ENCODE measurements at places on chromosomes 6 and 20. TPM values are rescaled to one million over a fixed set of nuclear protein-coding genes. Genes with fewer than 3 reads are reported as not detected.

HLA-DQA1 gene
- polyA plus RNA-seq, result 29.6 TPM

HEY2 gene
- 4.2 TPM for polyA plus RNA-seq

FANCE gene
- polyA plus RNA-seq, result 1.2 TPM

RAB44 gene
- polyA plus RNA-seq, result not detected

PRSS16 gene
- 5.1 TPM for polyA plus RNA-seq

HLA-DOB gene
- polyA plus RNA-seq, result 1.9 TPM

CENPW gene
- polyA plus RNA-seq, result 2.6 TPM

ARFGEF3 gene
- 1.2 TPM for polyA plus RNA-seq

MGME1 gene
- polyA plus RNA-seq, result 16.7 TPM

NR2E1 gene
- polyA plus RNA-seq, result not detected
